Stimulated activated CD8-positive, alpha-beta memory T cell treated with anti-CD3 and anti-CD28 coated beads, Interleukin-2, amount 100 ng/mL, for 1 hour (primary cell): ENCODE measurements at places on chromosomes 3 and 15.

DNA sequence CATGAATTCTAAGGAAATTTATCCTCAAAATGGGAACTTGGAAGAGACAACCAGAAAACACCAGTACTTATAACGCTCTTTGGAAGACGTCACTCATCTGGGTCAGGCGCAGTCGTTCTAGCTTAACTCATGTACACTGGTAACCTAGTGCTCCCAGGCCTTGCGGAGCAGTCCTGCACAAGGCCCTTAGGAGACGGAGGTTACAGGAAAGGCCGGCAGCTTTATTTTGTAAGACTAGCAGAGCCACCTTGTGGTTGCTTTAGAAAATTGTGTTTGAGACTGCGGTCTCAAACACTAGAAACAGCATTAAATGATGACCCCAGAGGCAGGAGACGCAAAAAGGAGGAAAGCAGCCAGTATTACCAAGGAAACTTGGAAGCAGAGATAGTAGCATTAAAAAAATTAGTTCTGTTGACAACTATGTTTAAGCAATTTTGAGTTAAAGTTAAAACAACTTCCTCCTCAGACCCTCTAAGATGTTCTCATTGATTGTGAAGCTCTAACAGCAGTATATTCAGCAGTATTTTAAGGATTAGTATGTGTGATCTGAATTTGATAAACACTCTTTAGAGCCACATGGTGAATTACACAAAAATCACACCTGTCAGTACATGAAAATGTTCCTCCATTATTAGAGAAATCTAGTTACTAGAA lies 141.9 kb upstream of the C2CD4B start:
- DNase-seq, result no peak

GRCh38 chr3:10434144-10434937 lies 71.0 kb downstream of the ATP2B2 start:
- DNase-seq, result no peak

GRCh38 chr3:196127308-196128040 lies 45.6 kb upstream of the TFRC start:
- DNase-seq, result no peak

DNA sequence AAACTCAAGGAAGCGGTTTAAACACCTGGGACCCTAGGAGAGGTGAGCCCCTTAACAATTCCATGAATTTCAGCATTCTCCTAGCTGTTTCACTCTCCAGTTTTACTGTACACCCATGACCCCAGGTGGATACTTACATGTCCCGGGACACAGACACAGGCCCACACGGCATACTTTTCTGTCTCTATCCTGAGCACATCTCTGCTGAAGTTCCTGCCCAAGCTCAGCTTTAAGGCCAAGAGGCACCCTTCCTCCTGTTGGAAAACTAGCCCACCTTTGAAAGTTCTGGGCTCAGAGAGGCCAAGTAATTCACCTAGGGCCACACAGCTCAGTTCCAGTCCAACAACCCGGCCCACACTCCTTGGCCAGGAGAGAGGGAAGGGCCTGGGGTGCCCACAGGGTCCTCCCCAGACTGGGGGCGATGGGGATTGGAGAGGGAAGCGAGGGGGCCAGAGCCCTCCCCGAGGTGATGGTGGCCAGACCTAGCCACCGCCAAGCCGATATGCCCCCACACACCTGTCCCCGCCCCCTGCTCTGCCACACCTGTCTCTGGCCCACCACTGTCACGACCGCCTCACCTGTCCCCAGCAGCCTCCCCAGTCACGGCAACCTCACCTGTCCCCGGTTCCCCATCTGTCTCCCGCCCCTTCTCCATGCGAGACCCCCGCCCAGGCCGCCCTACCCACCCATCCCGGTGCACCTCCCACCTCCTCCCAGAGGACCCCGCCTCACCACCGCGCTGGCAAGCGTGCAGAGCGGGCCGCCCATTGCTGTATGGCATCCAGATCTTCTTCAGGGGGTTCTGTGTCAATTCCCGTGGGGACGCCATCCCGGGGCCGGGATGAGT lies 431 bp downstream of the PFKFB4 start:
- no peak for DNase-seq

- no peak for DNase-seq
These were observed 620.3 kb upstream of the AGTR1 start for GRCh38 chr3:148077318-148077923.

GRCh38 chr3:113676261-113676660 lies 20.2 kb downstream of the USF3 start:
- DNase-seq, result no peak

- DNase-seq, result no peak
These were observed 769.4 kb upstream of the GOLIM4 start for GRCh38 chr3:168865022-168865551.

DNA sequence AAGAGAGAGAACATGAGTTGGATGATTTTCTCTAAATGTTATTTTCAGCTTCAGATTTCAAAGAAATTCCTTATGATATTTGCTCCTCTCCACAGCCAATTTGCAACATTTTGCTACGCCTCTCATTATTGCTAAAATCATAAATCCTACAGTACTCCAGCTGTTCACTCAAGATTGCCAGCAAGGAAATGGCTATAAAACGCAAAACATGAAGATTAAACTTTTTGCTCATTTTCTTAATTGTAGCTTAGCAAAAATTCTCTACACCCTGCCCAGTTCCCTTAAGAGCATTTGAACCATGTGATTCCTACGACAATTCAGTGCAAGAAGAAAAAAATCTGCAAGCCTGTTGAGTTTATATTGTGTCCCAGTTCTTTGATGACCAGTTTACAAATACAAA lies 6.8 kb downstream of the CHRNA3 start:
- DNase-seq, result no peak

DNA sequence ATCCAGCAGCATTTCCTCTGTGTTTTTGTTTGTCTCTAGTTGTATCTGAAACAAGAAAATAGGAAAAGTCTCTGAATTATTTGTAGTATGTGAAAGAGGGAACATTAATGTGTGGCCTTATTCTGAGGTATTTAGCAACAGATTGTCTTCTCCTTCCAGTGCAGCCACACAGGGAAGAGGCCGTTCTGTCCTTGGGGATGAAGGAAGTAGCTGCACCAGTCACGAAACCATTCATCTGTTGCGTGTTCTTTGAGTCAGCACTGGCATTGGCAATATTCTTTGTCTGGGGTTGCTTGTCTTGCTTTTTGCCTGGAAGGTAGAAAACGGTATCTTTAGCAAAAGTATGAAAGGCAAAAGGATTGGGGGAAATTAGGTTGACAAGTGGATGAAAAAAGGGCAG lies 91.6 kb downstream of the CDIN1 start:
- DNase-seq, result no peak

GRCh38 chr15:98738689-98739401 lies 90.5 kb downstream of the IGF1R start:
- DNase-seq, result no peak

DNA sequence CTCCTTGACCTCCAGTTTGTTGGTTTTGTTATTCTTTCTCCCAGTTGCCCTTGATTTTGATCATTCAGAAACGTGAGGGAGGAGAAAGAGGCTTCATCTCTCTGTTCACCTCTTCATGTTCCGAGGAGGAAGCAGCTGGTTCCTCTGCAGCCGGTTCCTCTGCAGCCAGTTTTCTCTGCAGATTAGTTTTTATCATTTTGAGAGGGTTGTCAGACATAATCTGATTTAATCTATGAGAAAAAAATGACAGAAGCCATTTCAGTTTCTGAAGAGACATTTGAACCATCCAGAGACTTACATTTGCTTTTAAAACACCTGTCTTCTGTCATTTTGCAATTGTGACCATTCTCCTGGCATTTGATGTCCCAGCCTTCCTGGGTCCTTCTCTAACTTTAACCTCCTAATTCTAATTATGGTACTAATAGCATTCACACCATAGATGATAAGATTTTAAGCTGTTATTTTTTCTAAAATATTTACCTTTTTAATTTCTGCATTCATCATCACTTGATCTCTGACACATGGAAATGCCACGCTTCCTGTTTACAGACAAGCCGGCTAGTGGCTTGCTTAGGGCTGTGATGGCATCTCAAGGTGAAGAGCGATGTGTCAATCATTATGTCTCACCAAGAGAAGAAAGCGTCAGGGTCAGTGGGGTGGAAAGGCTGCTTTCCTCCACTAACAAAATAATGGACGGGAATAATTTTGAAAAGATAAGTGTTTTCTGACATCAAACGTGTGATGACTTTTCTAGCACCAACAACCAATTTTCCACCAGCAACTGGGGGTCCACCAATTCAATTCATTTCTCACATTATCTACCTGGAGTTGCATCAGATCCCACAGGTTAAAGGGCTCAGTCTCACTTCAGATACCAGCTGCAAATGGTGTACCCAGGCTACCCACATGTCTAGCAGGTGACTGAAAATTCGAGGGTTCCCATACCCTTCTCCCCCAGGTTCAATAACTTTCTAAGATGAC lies 76.4 kb downstream of the CHRNA7 start:
- no peak for DNase-seq

GRCh38 chr15:89630260-89630659 lies 25.0 kb downstream of the KIF7 start:
- no peak for DNase-seq

DNA sequence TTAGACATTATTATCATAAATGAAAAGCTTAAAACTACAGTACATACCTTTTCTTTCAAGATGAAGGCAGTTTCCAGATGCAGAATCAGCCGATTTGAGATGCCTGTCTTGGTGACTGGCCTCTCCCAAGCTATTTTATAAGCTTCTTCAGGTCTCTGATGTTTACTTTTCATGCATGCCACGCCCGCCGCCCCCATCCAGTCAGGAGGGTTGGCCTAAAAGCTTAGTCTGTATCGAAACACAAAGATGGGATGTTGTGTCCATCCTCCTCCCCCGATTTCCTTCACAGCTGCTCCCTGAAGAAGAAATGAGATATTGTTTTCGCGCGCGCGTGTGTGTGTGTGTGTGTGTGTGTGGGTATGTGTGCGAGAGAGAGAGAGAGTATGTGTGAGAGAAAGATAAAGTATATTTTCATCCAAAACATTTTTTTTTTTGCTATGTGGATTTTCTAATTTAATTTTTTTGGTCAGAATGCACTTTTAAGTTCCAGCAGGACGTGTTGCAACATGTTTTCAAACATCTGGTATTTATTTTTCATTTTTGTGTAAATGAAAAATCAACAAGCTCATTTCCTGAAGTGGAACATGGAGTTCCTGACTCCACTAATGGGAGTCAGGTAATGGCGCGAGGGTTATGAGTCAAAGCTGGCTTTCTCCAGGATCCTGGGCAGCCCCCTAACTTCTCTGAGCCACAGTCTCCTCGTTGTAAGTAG lies at the start of gene APOD:
Gene APOD, minus strand, starts transcription at position 110 of the 712 bp plus-strand sequence. CDS start 4,479 bp downstream, outside the sequence.
- DNase-seq, result no peak

DNA sequence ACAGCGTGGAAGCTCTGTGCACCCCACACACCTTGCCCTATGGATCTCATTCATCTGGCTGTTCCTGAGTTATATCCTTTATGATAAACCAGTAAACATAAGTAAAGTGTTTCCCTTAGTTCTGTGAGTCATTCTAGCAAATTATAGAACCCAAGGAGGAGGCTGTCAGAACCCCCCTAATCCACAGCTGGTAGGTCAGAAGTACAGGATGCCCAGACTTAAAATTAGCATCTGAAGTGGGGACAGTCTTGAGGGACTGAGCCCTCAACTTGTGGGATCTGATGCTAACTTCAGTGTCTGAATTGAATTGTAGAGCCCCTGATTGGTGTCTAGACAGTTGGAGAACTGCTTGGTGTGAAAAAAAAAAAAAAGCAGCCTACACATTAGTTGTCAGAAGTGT lies 75.1 kb downstream of the B3GNT5 start:
- DNase-seq, result no peak

DNA sequence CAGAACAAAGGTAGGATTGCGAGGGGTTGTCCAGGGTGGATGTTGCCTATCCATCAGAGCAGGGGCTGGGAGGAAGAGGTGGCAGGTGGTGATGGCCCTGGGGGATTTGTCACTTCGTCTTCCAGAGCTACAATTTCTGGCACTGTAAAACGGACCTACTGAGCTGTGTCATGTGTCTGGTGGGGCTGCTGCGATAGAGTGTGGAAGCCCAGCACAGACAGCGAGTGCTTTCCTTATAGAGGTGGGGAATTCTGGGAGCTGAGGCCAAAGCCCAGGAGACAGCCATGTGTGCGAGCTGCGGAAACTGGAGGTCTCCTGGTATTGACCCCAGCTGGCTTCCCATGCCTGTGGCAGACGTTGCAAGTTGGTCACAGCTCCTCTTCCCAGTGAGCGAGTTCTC lies 61.2 kb upstream of the SEC22A start:
- DNase-seq, result no peak

GRCh38 chr15:80382285-80382684 lies 21.9 kb upstream of the ARNT2 start:
- DNase-seq, result no peak

DNA sequence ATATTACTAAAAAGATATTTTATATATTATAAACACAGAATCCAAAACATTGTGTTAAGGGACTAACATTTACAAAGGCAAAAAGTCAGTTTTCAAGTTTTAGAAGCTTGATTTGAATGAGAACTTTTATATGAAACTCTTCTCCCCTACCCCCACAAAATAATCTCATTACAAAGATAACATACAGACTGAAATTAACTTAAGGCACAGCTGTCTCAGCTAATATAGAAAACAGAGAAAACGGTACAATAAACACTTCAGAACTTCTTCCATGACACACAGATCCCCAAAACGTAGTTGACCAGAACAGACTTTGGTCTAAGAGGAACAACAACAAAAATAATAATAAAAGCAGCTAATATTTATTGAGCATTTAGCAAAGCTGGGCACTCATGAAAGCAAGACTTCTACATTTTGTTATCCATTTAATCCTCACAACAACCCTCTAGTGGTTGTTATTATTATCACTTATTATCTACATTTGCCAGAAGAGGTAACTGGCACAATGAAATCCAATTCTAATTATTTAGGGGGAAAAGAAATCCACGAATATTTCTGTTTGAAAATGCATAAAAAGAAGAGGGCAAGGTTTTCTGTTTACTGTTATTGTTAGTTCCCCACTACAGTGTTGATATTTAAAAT lies 68.1 kb downstream of the PFN2 start:
- DNase-seq, result no peak
